ENCODE measurements at places on chromosomes 5 and 9.

- DNase-seq, result no peak
Measured at GRCh38 chr5:1431021-1431811, 14.0 kb downstream of the SLC6A3 start.

GRCh38 chr5:141527426-141527825, 38.5 kb downstream of the PCDHGC5 start:
- DNase-seq, result no peak

DNA sequence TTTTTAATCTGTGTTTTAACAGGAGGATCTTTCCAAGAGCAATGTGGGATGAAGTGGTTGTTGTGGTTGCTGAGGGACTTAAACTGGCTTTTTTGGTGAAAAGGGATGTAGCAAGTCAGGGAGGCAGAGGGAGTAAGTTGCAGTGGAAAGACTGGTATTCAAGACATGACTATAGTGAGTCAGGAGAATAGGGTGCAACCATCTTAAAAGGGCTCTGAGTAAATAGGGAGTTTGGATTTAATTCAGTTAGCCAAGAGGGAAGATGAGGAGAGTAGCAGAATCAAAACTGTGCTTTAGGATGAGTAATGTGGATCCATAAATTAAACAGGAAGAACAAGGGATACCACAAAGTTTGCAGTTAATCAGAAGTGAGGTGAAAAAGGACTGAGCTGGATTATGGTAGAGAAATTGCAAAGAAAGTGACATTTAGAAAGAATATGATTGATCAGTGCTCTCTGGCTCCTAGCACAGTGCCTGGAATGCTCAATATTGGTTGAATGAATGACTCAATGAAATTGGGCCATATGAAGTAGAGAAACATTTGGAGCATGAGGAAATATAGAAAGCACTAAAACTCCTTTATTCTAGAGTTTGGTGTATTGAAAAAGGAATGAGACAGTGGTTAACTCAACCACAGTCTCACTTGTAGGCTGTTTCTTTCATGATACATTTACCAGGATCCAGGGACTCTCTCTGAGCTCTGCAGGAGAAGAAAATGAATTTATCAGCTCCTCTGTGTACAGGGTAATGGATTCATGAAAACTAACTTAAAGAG, 5.1 kb downstream of the POLR3G start:
- no peak for DNase-seq

DNA sequence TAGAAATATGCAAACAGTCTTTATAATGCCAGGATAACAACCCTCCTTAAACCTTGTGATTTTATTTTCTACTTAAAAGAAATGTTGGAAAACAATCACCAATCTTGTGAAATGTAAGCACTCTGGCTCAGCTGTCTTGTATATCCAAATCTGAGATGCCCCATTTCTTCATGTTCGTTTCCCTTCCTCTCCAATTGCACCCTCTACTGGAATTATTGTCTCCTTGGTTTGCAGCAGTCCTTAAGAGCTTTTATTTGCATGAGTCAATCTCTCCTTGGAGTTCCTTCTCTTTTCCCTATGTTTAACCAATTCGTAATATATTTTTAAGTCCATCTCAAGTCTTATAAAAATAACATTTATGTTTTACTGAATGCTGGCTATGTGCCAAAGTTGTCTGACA, 362.0 kb upstream of the CDH10 start:
- no peak for DNase-seq

- no peak for DNase-seq
Measured at GRCh38 chr9:73089304-73089985, 62.2 kb upstream of the ANXA1 start.

GRCh38 chr9:100425758-100426157, 1.2 kb upstream of the MSANTD3 start:
- no peak for DNase-seq

- DNase-seq, result no peak
Measured at GRCh38 chr9:69502671-69503301, 169.4 kb downstream of the APBA1 start.

DNA sequence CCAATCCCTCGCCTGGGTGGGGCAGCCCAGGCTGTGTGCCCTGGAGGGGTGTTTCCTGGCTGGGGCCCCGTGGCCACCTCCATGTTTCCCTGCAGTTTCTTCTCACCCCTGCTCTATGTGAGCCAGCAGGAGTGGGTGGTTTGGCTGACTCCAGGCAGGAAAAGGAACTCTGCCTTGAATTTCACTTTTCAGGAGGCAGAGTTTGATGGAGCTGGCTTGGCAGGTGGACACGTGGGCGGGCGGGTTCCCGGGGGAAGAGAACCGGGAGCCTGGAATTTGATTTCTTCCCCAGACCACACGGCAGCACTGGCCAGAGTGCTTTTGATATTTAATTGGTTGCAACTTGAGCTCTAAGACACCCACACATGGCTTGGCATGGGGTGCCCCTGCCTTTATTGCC, 119.8 kb upstream of the PANK3 start:
- DNase-seq, result no peak

GRCh38 chr9:121738968-121739367, 87.5 kb downstream of the DAB2IP start:
- no peak for DNase-seq

GRCh38 chr9:100587375-100587774, 9.5 kb downstream of the CAVIN4 start:
- DNase-seq, result no peak

DNA sequence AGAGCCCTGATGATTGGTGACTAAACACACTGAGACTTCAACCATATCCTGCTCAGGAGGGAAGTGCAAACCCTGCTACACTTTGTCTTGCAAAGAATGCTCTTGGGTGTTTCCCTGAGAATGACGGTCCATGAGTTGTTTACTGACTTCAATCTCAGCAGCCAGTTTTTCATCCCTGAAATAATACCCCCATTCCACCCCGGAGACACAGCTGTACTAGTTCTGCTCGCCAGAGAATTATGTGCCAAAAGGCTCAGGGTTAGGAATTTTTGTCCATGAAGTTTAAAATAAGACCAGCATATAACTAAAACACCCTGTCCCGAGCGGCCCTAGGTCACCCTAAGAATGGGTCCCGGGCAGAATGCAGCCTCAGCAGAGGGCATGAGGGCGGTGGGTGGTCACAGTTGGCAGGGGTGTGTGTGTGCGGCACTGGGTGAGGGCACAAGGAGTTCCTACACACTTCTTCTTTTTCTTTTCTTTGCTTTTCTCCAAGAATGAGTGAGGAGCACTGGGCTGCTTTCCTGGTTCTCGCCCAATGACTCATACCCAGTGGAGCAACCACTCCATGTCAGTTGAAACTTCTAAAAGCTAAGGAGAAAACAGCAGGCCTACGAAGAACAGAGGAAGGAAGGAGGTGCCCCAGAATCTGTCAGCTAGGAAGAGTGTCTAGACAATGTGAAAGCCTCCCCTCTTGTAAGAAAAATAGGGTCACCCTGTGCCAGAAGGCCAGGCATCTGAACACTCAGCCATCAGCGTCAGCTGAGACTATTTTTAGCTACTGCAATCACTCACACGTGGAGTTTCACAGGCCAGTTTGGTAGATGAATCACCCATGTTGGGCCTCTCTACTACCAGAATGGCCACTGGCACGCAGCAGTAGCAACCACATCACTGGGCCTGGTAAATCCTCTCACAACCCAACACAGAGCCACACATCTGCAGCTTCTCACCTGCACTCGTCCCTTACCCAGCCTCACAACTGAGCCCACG, 105.9 kb downstream of the DPYSL3 start:
- no peak for DNase-seq

DNA sequence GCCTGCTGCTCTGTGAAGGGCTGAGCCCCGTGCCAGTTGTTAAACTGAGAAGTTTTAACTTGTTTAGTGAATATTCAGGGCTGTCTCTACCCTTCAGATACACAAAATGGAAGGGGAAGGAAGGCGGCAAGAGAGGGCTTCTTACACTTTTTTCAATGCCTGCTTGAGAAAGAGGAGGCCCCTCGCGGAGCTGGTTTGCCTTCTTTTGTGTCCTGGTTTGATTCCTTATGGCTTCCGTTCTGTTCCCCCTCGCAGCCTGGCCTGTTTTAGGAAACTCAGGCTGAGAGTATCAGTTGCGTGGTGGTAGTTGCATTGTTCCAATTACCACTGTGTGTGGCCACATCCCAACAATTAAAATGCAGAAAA, 1.0 kb downstream of the FAM53C start:
- DNase-seq, result no peak

GRCh38 chr5:127993476-127993875, 90.1 kb upstream of the SLC12A2 start:
- no peak for DNase-seq

DNA sequence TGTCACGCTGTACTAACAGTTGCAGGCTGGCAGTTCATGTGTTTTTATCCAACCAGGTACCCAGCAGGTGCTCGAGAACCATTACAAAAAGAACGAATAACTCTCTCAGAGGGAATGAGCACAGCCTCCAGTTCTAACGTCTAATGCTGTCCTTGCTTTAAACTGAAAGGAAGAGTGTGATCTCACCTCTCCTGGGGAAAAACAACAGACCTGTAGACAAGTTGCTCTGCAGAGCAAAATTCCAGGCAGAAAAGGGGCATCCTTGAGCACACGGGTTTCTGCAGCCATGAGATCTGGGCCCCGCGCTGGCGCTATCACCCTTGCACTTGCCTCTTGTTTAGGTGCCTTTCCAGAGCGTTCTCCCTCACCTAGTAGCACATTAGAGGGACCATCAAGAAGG, 92.5 kb upstream of the DNAH5 start:
- DNase-seq, result no peak

DNA sequence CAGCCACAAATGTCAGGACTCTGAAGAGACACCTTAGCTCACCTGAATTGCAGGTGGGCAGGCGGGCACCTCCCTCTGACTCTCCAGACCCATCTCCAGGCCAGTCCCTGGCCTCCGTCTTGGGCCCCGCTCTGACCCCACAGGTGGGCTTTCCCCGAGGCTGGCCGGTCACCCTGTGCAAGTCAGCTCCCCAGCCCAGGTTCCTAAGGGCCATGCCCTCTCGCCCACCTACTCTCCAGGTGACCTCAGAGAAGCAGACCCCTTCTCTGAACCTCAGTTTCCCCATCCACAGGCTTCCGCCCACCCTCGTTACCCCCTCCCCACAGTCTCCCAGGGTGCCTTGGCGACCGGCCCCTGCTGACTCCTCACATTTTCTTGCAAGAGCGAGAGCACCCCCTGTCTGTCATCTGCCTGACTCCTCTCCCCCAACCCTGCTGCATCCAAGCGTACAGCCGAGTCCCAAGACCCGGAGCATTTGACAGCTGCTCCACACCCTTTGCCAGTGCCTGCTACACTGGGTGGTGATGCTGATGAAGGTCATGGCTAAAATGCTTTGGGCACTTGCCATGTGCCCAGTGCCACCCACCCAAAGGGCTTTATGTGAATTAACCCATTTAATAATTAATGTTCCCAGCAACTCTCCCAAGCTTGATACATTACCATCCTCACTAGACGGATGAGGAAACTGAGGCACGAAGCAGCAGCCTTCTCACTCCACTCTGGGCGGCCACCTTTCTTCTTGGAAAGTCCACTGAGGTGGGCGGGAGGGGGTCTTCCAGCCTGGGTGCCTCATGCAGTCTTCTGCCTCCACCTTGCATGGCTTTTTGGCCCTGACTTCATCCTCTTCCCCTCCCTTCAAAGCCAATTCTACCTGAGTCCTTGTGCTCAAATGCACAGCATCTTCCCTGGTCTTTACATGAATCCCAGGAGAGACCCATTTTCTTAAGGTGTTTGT, 51.1 kb upstream of the ORM1 start:
- DNase-seq, result no peak

DNA sequence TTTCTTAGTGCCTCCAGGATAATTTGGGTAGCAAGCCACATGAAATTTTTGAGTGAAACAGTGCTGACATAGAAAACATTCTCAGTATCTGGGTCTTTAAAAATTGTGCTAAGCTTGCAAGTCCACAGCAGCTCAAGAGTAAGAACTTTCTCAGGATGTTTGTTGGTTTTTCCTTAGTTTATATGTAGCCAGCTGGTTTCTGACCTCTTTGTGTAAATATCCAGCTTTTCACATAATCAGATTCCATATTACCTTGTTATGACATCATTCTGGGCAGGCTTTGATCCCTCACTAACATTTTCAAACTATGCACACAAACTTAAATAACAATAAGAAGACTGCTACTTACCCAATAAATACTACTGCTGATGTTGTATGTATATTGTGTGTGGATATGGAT, 82.9 kb upstream of the VCAN start:
- no peak for DNase-seq

DNA sequence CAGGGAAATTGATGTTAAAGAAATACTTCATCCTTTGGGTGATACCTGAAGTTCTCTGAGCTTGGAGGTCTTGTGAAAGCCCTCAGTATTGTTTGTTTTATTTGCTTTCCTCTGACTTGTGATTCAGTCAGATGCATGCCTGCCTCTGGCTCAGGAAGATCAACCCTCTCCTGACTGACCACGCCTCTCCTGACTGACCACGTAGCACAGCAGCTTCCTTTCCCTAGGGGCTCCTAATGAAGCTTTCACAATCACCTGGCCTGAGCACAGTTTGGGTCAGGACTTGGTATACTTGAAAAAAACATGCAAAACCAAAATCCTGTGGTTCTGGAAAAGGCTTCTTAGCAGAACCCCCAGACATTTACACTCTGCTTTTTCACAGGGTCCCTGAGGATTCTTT, 3.8 kb downstream of the TGFBI start:
- no peak for DNase-seq

DNA sequence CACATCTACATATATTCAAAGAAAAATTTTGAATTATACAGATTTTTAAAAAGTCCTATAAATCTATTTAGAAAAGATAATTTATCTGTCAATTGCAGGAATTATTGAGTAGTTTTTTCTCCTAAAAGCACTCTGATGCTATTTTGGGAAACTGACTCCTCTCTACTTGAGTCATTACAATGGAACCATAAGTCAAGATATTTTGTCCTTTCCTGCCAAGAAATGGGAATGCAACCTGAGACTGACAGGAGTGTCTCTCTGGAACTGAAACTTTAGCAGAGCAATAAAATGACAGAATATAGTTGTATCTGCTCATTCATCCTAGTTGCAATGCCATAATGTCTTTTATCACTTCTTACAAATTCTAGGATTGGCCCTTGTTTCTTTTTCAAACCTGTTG, 48.6 kb downstream of the CARTPT start:
- no peak for DNase-seq

DNA sequence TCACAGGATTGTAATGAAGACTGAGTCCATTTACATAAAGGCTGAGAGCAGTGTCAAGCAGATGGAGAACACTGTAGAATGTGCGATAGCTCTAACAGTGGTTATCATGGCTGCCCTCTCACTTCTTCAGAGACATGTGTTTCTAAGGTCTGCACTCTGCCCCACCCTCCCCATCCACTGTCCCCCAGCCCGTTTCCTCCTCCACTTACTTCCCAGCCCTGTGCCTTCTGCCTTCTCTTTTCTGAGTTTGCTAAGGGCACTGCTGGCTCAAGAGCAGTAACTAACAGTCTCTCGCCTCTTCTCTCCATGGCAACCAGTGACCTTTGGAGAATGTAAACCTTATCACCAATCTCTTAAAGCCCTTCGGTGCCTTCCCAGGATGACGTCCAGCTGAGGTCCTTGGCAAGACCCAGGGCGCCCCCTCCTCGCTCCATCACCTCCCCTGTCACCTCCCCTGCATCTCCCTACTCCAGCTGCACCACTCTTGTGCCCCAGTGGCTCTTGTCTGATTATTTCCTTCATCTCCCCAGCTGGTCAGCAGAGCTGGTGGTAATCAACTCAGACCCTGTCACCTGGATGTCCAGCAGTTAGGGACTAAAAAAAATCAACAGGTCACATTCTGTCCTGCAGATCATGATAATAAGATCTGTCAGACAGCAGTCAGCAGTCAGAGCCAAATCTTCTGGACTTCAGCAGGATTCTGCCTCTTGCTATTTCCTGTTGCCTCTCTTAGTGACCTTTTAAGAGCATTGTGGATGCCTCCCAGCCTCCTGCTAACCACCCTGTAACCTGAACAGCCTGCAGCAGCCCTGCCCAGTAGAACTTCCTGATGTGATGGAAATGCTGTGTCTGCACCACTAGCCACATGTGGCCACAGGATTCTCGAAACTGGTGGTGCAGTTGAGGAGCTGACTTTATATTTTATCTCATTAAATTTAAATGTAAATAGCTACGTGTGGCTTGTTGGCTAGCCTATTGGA, 9.0 kb downstream of the FXN start:
- DNase-seq, result no peak

Data from activated CD4-positive, alpha-beta T cell treated with anti-CD3 and anti-CD28 coated beads, Interleukin-2, amount 50 U/mL, for 1 hour (primary cell).